Trophoblast cell (in vitro differentiated cells and primary cell): ENCODE measurements at places on chromosomes 5 and 9.

- no peak for DNase-seq
Measured at GRCh38 chr5:136132087-136132486, 558 bp upstream of the SMAD5 start.

- DNase-seq: no peak
Measured at GRCh38 chr5:137440795-137441194, 58.3 kb downstream of the SPOCK1 start.

DNA sequence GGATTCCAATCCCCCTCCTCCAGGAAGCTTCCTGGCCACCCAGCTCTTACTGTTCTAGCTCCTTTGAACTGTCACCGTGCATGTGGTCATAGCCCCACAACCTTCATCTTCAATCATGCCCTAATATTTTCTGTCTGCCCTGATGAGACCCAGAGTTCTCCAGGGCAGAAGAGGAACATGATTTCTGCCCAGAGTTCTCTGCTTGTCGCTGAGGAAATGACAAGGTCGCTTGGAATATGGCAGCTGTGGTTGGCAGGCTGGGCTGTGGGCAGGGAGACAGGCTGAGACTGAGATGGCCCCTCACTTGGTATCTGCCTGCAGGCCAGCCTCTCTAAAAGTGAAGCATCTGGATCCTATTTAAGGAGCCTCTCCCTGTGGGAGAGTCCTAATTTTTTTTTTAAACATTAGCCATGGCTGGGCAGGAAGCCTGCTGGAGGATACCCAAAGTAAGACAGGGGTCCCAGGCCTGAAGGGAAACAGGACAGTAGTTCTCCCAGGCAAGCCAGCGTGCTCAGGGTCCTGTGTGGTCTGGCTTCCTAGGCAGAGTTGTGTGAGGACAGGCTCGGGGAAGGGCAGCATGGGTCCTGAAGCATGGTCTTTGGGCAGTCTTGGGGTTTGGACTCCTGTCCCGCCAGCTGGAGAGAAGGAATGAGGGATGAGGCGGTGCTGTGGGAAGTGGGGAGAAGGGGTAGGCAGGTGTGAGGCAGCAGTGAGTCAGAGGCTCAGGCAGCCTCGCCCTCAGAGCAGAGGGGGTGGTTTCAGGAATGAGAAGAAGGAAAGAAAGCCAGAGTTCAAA is 242.1 kb downstream of the FSTL4 start:
- DNase-seq: no peak

- no peak for DNase-seq
Measured at GRCh38 chr9:129632460-129632859, 6.5 kb downstream of the NTMT1 start.

GRCh38 chr5:16392718-16393117 is 72.9 kb downstream of the ZNF622 start:
- no peak for DNase-seq

DNA sequence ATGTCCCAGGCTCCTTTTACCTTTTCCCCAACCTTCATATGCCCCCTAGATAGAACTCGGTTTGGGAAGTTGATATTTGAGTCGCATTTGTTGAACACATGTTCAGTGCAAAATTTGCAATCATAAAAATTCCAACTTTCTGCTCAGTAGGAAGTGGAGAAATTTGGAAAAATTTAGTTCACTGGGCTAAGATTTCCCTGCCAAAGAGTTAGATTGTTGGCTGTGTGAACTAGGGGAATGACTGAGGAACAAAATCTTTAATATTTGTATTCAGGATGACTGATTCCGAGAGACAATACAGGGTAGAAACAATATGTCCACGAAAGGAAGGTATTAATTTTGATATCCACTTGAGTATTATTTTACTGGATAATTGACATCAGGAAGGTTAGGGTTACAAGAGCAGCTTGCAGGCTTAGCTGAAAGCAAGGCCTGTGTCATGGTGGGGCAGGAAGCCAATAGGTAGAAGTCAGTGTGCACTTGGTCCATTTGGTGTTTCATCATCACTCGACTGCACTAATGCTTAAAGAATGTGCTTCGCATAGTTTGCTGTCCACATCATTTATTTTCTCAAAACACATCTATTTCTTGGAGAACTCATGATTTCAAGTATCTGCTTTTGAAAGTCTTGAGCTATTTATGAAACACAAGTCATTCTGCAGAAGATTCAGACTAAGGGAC is 59.4 kb upstream of the GNA14 start:
- peak; percentile 55 for DNase-seq

- no peak for DNase-seq
Measured at GRCh38 chr5:16034319-16035001, 145.1 kb downstream of the MARCHF11 start.
